ENCODE measurements at places on chromosomes 6 and 20. TPM values are rescaled to one million over a fixed set of nuclear protein-coding genes. Genes with fewer than 3 reads are reported as not detected.

The CRISP2 gene
- total RNA-seq = not detected

The COX4I2 gene
- not detected for total RNA-seq

The OLIG3 gene
- total RNA-seq = not detected

The SYNE1 gene
- 156 TPM for total RNA-seq

The FOXC1 gene
- total RNA-seq = 13.8 TPM

The BHLHE23 gene
- not detected for total RNA-seq

The PTGIS gene
- total RNA-seq = 1.8 TPM

The DLK2 gene
- total RNA-seq = 0.25 TPM

The MEP1A gene
- total RNA-seq = not detected

The ZC3H12D gene
- total RNA-seq = 0.18 TPM

The RFX6 gene
- total RNA-seq = not detected

The ARFGEF3 gene
- total RNA-seq = 8.2 TPM

The ADGRF4 gene
- total RNA-seq = not detected

The LHFPL5 gene
- total RNA-seq = not detected

The PEX6 gene
- total RNA-seq = 21.7 TPM

The TFAP2D gene
- not detected for total RNA-seq

The SASH1 gene
- total RNA-seq = 89.6 TPM

The PSORS1C2 gene
- not detected for total RNA-seq

The MAS1 gene
- total RNA-seq = not detected

The MCHR2 gene
- not detected for total RNA-seq

The HSPA1L gene
- 1.9 TPM for total RNA-seq

The VIP gene
- 0.26 TPM for total RNA-seq

The MPC1 gene
- total RNA-seq = 24.6 TPM

The ZNF341 gene
- total RNA-seq = 1.1 TPM

The TGM3 gene
- not detected for total RNA-seq

The CLVS2 gene
- total RNA-seq = not detected

The SLC25A27 gene
- total RNA-seq = 0.66 TPM

The DACT2 gene
- not detected for total RNA-seq

The IRAK1BP1 gene
- 3.0 TPM for total RNA-seq

The FRMD1 gene
- total RNA-seq = not detected

The MAP3K5 gene
- 34.8 TPM for total RNA-seq

The SLC35D3 gene
- total RNA-seq = not detected

The OPN5 gene
- total RNA-seq = not detected

The GTSF1L gene
- total RNA-seq = not detected

The MAK gene
- under 0.01 TPM for total RNA-seq

The SLC2A10 gene
- total RNA-seq = 6.5 TPM

The UBD gene
- 1.9 TPM for total RNA-seq

The MYO6 gene
- 25.2 TPM for total RNA-seq

The RNF144B gene
- total RNA-seq = 113 TPM

The CD24 gene
- total RNA-seq = 0.92 TPM

The PLN gene
- 0.04 TPM for total RNA-seq

The PMEPA1 gene
- total RNA-seq = 3.7 TPM

The ZSWIM3 gene
- total RNA-seq = 8.2 TPM

The FAM83B gene
- total RNA-seq = 0.04 TPM

The PNPLA1 gene
- total RNA-seq = not detected

The BMP7 gene
- total RNA-seq = not detected

The RALY gene
- 81.2 TPM for total RNA-seq

The SALL4 gene
- total RNA-seq = under 0.01 TPM

The SNX21 gene
- total RNA-seq = 20.8 TPM

The TRIM31 gene
- not detected for total RNA-seq
